GM03348 (cell line): ENCODE measurements at places on chromosomes 5 and 9.

GRCh38 chr5:116380621-116381020 lies 194.0 kb downstream of the SEMA6A start:
- no peak for DNase-seq

- DNase-seq, result no peak
These were observed 503 bp downstream of the SEMA4D start for GRCh38 chr9:89497257-89497963.

- no peak for DNase-seq
These were observed 731.0 kb downstream of the PRELID2 start for GRCh38 chr5:145104106-145104505.

GRCh38 chr9:127950513-127951289 lies 13.0 kb upstream of the DPM2 start:
- DNase-seq, result no peak

GRCh38 chr5:79329453-79329852 lies 93.5 kb downstream of the JMY start:
- no peak for DNase-seq

GRCh38 chr5:14218011-14218410 lies 74.9 kb downstream of the TRIO start:
- no peak for DNase-seq

- no peak for DNase-seq
These were observed 25.3 kb downstream of the DAP start for GRCh38 chr5:10735569-10736276.

DNA sequence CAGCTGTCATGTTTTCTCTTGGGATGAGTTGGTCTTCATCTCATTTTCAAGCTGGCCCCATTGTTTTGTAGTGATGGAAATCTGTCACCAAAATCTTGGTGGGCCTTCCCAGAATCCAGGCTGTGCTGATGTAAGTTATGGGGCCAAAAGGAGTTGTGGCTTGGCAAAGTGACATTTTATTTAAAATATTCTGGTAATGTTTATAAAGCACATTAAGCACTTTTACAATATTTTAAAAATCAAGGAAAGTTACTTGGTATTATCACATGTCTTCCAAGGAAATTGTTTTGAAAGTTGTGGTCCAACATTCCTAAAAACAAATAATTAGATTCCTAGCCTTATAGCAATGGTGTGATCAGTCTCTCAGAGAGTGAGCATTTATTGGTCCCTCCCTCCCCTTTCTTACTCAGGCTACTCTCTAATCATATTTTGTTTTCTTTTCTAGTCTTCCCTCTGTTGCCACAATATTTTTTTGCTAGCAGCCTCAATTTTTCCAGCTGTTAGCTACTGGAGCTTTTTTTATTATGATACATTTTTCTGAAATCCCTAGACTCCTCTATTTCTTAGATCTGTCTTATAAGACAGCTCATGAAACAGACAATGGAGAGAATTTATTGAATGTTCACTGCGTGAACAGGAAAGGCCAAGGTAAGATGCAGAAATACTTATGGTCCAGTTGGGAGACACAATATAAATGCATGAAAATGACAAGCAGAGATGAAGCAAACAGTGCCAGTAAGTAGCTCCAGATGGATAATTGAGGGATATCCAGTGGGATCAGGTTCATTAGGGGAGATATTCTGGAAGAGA lies 408.1 kb upstream of the ZNF608 start:
- peak; percentile 13 for DNase-seq

- peak; percentile 40 for DNase-seq
These were observed 31.4 kb upstream of the ANKRD55 start for GRCh38 chr5:56264417-56265025.

DNA sequence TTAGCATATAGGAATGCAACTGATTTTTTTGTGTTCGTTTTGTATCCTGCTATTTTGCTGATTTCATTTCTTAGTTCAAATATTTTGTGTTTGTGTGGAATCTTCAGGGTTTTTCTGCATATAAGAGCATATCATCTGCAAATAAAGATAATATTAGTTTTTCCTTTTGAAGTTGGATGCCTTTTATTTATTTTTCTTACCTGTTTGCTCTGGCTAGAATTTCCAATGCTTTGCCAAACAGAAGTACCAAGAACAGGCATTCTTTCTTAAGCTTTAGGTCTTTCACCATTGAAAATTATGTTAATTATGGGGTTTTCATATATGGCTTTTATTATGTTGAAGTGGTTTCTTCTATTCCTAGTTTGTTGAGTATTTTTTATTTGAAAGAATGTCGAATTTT lies 505.1 kb upstream of the DMAC1 start:
- DNase-seq, result no peak

DNA sequence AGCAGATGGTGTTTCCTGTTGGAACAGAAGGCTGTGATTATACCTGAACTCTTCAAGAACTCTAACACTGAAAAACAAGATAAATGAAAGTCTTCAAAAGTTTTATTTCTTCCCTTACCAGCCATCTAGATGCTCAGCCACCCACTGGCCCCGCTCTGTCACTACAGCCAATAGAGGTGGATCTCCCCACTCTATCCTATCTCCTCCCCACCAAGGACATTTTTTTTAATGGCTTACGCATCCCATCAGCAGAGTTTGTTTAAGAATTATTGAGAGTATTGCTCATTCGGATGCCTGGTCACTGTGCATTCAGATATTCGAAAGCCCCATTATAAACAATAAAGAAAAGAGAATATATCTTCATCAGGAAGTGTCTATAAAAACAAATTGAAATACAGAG lies 159.4 kb downstream of the RASEF start:
- DNase-seq, result no peak

- DNase-seq, result peak; percentile 58
These were observed 165.6 kb downstream of the YTHDC2 start for GRCh38 chr5:113678924-113679575.

- DNase-seq, result peak; percentile 62
These were observed 2.1 kb upstream of the RFESD start for GRCh38 chr5:95644351-95645042.

- no peak for DNase-seq
These were observed 51.4 kb upstream of the NRARP start for GRCh38 chr9:137353223-137354152.

- DNase-seq, result peak; percentile 74
These were observed 29.3 kb upstream of the ANKH start for GRCh38 chr5:14900693-14901461.

DNA sequence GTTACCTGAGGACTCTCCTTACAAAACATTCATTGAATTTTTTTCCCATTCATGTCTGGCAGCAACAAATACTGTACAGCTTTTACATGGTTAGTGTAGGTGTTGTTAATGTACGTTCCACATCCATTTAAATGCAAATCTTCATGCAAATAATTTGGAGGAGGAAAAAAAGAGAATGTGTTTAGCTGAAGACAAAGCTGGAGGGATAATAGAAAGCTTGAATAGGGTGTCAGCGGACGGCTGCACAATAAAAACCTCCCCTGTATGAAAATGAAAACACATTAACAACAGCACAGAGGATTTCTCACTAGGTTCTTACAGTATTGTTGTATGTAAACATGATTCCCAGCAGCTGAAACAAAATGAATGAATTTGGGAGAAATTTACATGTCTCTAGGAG lies 231.5 kb downstream of the ZNF608 start:
- no peak for DNase-seq

DNA sequence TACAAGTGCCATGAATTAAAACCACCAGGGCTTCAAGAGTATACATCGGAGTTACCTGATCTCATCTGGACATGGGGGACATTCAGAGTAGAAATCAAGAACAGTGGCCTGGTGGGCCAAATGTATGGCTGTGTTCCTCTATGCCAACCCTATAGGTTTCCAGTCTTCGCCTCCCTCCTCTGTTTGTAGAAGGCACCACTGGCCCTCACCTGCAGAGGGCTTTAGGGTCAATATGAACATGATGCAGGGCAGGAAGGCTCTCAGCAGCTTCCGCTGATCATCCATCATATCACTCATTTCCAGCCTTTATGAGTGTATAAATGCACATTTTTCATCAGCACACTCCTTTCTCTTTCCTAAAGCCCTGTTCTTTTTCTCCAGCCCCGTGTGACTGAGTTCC lies 555.5 kb upstream of the BRINP1 start:
- no peak for DNase-seq

DNA sequence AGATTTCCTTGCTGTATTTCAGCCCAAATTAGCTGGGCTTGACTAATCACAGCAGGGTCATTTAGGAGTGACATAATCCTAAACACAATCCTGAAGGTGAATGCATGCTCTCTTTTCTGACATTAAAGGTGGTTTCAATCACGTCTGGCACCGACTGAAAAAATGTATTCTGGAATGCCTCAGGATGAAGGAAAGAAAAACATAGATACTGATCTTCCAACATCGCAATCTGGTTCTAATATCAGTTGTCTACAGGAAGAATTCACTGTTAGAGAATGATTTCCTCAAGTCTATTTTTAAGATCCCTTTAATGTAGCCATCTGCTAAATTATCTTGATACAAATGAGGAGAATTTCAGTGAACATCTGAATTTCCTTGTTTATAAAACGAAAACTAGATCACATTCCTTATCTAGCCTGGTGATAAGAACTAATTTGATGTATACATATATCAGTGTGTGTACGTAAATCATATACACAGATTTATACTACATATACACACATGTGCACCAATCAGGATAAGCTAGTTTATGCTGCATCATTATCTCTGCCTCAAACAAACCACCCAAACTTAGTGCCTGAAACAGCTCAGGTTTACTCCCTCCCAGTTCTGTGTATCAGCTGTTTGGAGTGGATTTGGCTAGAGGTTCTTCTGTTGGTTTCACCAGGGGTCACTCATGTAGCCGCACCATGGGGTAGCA lies 31.3 kb upstream of the TAS2R1 start:
- peak; percentile 51 for DNase-seq

- no peak for DNase-seq
These were observed 130.0 kb downstream of the MPDZ start for GRCh38 chr9:13149454-13149853.

GRCh38 chr5:56406221-56406620 lies 173.1 kb upstream of the ANKRD55 start:
- DNase-seq, result no peak

GRCh38 chr9:120875643-120875953 lies 1.4 kb downstream of the PHF19 start:
- DNase-seq, result no peak

DNA sequence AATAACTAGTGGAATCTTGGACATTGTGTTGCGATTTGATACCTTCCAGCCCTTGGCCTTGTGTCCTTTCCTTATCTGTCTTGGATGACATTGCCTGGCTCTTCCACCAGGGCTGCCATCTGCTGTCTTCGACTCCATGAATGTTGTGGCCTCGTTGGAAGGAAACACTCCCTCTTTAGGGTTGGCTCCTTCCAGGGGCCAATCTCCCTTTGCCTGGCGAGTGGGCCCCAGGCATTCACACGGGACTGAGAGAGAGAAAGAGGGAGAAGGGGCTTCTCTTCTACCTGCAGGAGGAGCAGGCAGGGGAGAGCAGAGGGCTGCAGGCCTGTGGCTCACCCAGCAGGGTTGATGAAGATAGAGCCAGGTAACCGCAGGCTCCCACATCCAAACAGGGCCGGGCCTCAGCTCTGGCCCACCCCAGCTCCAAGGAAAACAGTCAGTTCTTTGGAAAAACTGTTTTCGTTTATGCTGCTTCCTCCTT lies 31.3 kb downstream of the FGF1 start:
- DNase-seq, result no peak

DNA sequence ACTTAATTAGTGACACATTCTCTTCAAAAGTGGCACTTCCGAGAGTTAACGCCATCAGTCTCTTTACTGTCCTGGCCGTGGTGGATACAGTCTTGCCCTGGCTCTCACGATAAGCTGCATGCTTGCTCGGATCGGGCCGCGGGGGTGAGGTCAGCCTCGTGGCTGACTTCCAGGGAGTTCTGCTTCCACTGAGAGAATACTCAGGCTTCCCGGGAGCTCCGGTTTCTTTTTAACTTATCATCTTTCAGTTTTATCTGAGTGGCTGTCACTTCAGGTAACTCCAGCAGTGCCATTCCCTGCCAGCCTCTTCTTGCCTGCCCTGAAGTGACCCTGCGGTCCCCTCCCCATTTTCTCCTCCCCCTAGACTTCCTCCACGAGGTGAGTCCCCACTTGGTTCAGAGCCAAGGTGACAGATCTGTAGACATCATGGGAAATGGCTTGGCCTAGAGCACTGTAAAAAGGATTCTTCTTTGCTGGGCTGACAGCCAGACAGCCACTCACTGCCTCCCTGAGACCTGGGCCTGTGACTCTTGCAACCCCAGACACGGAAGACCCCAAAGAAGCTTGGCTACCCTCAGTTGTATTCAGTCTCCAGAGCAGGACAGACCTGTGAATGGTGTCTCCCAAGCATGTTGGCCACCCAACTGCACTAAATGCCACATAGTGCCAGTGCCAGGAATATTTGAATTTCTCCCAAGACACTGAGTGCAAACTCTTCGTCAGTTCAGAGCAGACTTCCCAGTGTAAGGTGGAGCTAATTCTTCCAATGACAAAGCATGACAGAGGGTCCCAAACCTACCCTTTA lies 95.1 kb downstream of the DAPK1 start:
- peak; percentile 63 for DNase-seq

GRCh38 chr9:136550439-136551289 lies 4.8 kb upstream of the NOTCH1 start:
- DNase-seq, result no peak

DNA sequence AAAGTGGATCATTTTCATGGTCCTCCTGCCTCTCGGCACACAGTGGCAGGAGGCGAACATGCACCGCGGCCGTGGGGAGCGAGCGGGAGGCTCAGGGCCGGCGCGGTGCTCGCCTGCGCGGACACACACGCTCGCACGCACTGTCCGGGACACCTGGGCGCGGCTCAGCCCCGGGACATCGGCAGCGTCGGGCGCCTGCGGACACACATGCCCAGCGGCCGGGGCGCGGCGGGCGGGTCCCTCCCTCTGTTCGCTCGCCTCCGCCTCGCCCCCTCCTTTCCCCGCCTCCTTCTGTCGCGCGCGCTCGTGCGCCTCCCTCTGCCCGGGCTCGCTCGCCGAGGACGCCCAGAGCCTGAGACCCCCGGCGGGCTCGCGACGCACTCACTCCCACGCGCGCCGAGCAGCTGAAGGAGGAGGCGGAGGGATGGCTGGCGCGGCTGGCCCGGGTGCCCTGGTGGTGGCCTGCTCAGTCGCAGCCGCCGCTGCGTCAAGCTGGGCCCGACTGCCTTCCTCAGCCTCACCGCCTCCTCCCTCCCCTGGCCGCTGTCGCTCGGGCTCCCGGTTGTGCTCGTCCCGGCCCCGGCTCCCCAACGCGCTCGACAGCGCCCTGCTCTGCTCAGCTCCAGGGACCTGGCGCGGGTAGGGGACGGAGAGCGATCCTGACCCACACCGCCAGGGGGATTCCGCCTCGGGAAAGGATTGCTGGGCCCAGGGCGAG lies at the start of gene FRMD3:
Gene FRMD3, minus strand, starts transcription at position 230 of the 718 bp plus-strand sequence. Its CDS starts 170 bp downstream, at position 60.
- peak; percentile 87 for DNase-seq

GRCh38 chr5:180003127-180003526 lies 68.4 kb downstream of the RNF130 start:
- no peak for DNase-seq

DNA sequence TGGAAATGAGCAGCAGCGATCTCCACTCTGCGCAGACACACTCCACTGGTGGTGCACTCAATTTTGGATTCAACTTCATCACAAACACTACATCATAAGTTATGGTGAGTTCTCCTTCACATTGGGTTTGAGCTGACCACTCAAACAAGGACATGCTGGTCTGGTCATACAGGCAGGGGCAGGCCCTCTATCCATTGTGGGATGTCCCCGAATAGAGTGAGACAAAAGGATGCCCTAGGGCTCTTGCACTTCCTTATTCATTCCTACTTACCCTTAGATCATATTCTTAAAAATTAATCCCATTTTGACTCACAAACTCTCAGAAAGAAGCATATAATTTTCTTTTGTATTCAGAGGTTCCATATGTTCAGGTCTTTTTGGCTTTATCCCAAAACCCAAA lies 16.3 kb upstream of the PJA2 start:
- no peak for DNase-seq

GRCh38 chr5:131877873-131878272 lies 67.6 kb downstream of the MEIKIN start:
- no peak for DNase-seq
